Stimulated activated CD4-positive, alpha-beta T cell treated with anti-CD3 and anti-CD28 coated beads, Interleukin-12 subunit alpha, Interleukin-12 subunit beta, amount 100 ng/mL, for 48 hours (primary cell): ENCODE measurements at places on chromosomes 1 and 21.

DNA sequence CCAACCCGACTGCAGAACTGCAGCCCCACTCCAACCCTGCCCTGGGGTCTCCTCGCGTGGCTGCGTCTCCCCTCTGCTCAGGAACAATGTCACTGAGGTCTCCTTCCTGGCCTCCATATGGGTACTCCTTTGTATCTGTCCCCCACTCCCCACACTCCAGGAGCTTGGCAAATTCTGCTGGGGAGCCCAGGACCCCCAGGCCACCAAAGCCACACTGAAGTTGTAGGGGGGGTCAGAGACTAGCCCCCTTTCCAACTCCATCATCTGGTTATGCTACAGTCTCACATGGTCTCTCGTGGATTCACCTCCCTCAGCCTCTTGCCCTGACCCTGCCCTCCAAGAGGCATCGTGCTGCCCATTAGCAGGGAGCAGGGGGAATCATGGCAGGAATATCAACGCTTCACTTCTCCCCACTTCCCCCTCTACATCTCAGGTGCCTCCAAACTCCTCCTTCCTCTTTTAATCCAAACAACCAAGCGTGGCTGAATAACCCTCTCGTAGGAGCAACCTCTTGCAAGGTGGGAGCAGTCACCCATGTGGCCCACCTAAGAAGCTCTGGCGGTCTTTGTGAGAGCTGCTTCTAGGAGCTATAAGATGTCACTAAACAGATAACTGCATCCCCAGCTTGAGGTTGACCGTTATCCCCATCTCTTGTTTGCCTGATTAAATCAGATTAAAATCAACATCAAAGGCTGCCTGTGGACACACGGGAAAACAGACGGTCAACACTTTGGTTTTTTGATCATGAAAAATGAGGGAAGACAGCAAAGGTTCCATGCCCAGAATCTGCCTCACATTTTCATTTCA is 86.4 kb downstream of the MIS18A start:
- DNase-seq, result no peak

- no peak for DNase-seq
Observed at GRCh38 chr1:156195853-156196252, 1.9 kb downstream of the SLC25A44 start.

GRCh38 chr1:183886083-183886828 is 81.3 kb downstream of the RGL1 start:
- no peak for DNase-seq

GRCh38 chr1:183275322-183275721 is 89.3 kb downstream of the LAMC2 start:
- DNase-seq, result no peak

GRCh38 chr1:21624571-21625389 is 44.4 kb downstream of the RAP1GAP start:
- no peak for DNase-seq

DNA sequence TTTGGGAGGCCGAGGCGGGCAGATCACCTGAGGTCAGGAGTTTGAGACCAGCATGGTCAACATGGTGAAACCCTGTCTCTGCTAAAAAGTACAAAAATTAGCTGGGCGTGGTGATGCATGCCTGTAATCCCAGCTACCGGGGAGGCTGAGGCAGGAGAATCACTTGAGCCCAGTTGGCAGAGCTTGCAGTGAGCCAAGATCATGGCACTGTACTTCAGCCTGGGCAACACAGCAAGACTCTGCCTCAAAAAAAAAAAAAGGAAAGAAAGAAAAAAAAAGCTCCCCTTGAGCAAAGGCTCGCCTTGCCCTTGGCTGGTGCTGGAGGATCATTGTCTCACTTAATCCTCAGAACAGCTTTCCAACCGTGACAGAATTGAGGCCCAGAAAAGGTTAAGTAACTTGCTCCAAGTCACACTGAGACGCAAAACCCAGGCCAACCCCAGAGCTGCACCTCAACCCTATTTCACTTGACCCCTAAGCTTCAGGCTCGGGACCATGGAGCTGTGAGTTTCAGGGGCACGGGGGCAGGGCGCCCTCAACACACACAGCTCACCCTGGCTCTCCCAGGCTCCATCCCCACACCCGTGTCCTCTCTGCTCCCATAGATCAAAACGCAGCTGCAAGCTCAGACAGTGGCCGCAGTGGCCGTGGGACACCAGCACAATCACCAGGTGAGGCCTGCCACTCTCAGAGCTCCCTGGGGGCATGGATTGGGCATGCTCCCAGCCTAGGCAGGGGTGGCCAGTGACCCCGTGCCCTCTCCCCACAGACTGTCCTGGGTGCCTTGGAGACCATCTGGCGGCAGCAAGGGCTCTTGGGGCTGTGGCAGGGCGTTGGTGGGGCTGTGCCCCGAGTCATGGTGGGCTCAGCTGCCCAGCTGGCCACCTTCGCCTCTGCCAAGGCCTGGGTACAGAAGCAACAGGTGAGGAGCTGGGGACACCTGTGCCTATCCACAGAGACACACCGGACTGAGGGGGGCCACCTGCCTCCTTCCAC is 1.6 kb downstream of the SLC25A34 start:
- no peak for DNase-seq

DNA sequence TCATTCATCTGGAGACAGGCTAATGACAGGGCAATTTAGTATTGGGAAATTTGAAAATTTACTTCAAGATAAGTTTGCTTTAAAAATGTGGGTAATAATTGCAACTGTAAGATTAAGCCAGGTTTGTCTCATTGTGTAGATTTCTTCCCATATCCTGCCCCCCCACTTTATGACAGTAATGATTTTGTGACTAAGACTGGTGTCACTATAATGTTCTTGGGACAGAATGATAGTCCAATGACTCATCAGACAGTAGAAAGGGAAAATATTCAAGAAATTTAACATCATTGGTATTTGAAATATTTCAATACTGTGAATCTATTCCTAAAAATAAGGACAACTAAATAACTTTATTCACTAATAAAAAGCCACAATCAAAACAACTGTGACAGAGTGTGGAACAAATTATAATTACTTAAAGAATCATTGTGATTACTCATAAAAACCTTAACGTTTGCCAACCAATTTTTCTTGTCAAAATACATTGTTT is 36.7 kb downstream of the FH start:
- no peak for DNase-seq

GRCh38 chr1:1400576-1401456 is 1.7 kb upstream of the CCNL2 start:
- DNase-seq, result no peak

- no peak for DNase-seq
Observed at GRCh38 chr1:53467391-53467790, 8.2 kb downstream of the DMRTB1 start.

DNA sequence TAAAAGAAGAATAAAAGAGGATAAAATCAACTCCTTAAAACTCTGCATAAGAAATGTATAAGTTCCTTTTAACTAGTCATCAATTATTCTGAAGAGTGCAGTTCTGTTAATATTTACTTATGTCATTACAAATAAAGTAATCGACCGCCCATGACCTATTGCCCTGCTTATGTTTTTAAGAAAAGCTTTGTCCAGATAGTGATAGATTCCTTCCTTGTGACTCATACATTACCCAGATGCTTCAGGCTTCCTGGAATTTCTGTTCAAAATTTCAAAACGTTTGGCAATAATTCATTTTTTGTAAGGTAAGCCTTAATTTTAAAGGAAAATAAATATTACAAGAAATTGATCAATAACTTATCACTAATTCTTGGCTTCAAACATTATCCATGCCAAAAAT is 918.2 kb upstream of the ADGRL2 start:
- no peak for DNase-seq

DNA sequence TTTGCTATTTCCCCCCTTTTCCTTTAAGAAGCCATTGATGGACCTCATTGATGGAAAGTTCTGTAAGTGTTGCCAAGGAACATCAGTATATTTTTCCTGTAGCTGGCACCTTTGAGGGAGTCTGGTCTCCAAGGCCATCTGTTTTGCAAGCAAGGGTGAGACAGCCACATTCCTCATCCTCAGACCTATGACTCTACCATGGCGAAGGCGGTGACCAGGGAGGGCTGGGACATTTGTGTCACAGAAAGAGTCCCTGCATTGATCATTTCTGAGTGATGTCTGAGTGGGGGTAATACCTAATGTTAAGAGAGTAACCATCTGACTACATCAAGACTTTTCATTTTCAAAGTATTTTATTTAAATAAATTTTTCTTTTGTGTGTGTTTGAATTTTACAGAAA is 35.4 kb downstream of the KIAA0040 start:
- DNase-seq, result no peak

DNA sequence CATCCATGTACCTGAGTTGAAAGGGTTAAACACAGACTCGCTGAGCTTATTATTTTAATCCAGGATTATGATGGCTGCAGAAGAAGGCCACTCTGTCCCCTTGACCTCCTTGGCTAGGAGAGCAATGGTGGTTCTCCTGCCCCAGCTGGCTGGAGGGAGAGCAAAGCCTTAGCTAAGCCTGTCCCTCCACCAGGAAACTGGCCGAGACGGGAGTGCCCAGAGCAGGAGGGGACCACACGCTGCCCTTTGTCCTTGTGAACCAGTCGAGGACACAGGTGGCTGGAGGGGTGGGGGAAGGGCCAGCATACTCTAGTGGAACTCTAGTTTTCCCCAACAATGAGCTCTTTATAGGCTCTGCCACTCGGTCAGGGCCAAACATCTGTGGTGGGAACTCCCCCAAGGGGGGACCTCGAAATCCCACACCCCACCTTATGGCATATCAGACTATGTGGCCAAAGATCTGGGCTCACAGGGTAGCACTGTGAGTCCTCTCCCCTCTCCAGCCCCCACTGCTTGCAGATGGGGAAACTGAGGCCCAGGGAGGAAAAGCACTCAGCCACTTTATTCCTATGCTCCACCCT is 12.9 kb downstream of the KIAA1614 start:
- no peak for DNase-seq

DNA sequence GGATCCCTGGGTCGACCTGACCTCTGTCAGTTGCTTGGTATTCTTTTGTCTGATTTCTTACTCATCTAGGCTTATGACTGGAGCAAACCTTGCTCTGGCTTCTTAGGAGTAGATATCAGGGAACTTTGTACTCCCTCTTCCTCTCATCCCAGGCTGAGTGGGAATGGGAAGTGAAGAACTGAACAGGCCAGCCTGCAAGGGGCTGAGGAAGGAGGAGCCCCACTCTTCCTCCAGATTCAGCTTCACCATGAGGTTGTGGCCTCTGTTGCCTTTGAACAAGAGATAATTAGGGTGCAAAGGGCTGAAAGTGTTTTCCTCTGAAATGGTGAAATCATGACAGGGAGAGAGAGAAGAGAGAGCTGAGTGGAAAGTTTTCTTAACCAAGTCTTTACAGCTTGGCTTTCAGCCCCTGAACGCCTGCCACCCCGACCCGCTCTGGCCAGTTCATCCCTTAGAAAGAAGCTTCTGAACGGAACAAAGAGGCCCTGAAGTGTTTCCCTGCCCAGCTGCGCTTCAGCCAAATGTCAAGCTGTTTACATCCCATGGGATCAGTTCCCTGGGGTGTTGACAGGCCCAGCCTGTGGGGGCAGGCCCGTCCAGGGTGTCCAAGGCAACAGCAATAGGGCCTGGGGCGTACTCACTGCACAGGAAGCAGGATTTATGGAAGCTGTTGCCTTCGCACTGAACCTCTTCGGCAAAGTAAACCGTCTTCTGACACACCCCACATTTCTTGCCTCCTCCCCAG is 11.2 kb downstream of the CSRP1 start:
- no peak for DNase-seq

DNA sequence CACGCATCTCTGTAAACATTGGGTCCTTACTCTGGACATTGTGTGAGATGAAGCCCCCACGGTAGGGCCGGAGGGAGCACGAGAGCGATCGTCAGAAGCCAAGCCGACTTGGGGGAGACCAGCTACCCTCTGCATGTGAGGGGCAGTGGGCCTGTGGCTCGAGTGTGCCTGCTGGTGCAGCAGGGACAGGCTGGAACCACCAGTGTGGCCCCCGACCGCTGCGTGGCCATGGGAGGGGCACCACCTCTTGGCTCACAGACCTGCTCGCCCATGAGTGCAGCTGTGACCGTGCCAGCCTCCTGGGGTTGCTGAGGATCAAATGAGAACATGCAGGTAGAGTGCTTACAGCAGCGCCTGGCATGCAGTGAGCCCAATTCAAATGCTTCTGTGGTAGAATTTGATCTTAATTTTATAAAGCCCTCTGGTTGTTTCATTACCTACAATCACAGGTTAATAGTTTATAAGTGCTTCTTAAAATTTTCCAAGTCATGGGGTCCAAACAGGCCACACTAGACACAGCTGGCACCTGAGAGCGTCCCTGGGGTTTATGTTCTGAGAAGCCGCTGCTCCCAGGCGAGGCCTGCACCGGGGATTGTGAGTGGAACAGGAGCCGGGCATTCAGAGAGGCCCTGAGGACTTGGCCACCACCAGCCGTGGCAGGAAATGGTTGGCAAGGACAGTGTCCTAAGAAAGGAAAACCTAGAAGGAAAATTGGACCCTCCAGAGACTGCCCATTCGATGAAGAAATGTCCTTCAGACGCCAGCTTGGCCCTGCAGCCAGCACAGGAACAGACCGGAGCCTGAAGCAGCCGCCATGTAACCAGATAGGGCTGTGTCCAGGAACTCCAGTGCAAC is 22.6 kb upstream of the ADARB1 start:
- no peak for DNase-seq

DNA sequence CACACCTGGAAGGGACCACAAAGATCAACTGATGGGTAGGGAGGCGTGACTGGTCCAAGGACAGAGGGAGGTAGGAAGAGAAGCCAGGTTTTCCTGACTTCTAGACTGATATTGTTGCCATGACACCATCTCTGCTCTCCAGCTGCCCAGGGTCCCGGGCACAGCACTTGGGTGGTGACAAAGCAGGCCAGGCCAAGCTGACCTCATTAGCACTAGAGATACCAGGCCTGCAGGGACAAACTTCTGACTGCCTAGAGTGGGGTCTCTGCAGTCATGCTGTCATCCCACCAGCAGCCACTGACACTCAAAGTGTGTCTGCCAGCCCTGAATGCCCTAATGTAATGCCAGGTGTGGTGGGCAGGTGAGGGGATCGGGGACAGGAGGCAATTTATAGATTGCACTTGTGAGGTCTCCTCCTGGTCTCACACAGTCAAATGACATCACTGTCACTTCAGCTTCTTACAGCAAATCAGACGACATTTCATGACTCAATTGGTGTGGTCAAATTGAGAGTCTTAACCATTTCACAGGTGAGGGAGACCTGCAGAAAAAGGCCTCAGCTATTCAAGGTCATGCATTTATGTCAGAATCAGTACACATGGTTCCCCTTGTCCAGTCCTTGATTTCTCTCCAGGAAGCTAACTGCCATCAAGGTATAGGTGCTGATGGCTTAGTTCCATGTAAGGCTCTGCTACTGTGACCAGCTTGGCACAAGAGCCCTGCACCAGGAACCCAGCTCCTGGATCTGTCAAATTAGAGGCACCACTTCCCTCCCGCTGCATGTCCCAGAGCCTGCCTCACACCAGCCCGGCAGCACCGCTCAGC is 2.7 kb downstream of the SLC9A1 start:
- DNase-seq, result no peak
